ENCODE measurements at places on chromosomes 2 and 18.

DNA sequence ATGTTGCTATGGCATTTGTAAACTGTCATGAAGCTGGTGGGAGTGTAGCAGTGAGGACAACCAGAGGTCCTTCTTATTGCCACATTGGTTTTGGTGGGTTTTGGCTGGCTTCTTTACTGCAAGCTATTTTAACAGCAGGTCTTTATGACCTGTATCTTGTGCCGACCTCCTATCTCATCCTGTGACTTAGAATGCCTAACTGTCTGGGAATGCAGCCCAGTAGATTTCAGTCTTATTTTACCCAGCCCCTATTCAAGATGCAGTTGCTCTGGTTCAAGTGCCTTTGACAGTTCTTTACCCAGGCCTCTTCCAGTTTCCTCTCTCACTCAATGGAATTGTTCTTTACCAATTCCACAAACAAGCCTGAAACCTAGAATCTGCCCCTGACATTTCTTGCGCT is 145.1 kb downstream of the KCNE4 start:
- no peak for DNase-seq

DNA sequence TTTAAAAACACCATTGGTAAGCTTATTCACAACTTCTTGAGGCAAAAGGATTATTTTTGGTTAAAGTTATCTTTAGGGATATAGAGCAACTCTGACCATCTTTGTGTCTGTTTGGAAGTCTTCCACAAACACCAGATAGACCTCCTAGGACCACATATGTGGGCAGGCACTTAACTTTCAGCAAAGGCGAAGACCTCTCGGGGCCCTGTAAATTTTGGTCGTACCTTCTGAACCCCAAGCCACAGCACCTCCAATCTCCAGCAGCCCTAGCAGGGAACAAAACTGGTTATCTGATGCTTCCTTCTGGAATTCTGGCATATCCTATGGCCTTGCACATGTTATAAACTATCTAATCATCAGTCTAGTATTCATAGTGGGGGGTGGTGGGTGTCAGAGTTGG is 114.8 kb downstream of the MBD5 start:
- no peak for DNase-seq

DNA sequence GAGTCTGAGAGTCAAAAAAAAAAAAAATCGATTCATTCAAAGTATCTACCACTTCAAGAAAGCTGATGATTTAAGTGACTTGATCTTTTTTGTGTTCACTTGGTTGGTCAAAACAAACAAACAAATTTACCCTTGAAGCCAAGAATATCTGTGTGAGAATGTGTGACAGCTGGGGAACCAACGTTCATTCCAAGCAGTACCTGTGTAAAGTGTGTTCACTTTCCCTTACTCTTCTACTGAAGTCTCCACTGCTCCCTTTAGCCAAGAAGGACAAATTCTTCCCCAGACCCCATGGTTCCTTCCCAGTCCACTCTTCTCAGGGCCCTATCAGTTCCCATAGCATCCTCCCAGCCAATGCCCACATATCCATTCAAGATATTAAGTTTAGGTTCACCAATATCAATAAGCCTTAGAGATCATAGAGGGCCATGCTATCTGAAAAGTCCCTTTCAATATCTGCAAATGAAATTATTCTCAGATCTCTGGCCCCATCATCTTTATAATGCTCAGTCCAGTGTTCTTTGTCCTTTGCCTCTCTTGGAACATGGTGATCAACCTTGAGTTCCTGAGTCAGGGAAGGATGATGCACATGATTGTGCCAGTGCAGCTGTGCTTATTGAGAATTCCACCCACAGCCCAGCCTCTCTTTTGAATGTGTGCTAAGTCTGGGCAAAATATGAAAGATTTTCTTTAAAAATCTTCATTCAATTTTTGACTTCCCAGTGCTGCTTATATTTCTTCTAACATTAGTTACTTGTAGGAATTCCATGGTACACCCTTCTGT is 82.8 kb upstream of the DTNA start:
- no peak for DNase-seq

GRCh38 chr18:25109484-25109883 is 242.5 kb downstream of the ZNF521 start:
- no peak for DNase-seq

DNA sequence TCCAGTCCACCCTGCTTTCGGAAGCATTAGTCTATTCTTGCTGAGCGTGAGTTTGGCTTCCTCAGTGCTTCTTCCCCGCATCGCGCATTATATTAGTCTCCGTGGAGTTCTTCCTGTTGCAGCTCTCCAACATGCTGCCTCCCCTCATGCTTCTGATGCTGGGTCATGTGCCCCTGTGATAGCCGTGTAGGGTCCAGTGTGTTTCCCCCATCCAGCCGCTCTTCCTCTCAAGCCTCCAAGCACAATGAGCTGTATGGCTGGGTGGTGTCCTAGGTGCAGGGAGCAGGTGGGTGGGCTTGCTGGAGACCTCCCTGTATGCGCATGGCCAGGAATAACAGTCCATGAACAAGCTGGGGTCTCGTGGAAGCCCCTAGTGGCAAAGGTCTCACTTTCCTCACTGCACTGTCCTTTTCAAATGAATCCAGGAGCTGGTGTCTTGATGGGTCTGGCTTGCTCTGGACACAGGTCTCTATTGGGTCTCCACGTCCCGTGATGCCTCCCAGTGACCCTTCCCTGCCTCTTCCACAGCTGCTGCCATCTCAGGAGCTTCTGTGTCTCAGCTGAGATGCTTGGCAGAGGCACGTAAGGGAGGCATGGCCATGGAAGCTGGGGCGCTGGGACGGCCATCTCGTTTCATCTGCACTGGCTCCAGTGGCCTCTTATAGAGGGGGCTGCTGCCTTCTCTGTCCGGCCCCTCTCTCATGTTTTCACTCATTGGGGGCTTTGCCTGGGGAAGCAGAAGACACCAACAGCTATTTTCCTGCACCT is 54.8 kb upstream of the HDAC4 start:
- DNase-seq, result no peak

DNA sequence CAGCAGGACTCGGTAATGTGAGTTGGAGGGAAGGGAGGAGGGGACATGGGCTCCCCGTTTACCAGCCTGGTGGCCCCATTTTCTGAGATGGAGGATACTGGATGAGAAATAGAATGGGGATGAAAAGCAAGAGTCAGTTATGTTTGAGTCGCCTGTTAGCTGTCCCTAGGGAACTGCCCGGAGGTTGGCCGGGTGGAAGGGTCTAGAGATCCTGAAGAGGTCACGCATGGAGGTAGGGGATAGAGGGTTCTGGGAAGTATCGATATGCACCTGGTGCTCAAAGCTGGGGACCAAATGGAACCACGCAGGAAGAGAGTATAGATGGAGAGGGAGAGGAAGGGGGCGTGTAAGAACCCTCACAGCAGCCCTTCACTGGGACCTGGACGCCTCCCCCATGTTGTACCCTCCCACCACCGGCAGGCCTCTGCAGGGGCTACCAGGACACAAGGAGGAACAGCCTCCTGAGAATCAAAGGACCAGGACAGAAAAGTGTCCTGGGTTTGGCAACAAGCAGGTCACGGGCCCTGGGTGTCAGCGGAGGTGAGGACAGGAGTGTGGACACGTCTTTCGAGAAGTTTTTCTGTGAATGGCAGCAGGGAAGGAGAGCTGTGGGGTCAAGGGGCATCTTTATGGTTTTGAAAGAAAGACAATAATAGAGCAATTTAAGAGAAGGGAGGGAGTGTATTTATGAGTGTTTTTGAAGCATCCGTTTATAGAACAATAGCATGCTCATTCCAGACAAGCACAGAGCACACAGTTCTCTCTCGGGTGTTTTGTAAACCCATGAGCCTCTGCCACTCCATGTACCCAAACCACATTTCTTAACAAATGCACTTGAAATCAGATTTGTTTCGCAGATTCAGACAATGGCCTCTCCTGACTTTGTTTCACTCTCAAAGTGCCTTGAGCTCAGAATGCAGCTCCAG is 132.2 kb downstream of the SMAD7 start:
- no peak for DNase-seq

GRCh38 chr2:133867166-133867565 is 298.9 kb upstream of the NCKAP5 start:
- DNase-seq, result no peak
